ENCODE measurements at places on chromosomes 13 and 19.

- no peaks in the 10 kb centered on the region for H3K36me3 ChIP-seq
- H3K27ac ChIP-seq: no peak overlapping the region
- peak overlapping the region; percentile 47 for H3K4me3 ChIP-seq
- H3K4me1 ChIP-seq: peaks cover 64% of the 10 kb centered on the region
These were observed 17.8 kb downstream of the LMTK3 start for GRCh38 chr19:48493718-48494401.

- H3K27me3 ChIP-seq: no peaks in the 10 kb centered on the region
- no peaks in the 10 kb centered on the region for H3K4me1 ChIP-seq
- no peak for DNase-seq
- H3K27ac ChIP-seq: no peak overlapping the region
- H3K4me3 ChIP-seq: no peak overlapping the region
These were observed 10.6 kb downstream of the PLPP2 start for GRCh38 chr19:280541-281009.

DNA sequence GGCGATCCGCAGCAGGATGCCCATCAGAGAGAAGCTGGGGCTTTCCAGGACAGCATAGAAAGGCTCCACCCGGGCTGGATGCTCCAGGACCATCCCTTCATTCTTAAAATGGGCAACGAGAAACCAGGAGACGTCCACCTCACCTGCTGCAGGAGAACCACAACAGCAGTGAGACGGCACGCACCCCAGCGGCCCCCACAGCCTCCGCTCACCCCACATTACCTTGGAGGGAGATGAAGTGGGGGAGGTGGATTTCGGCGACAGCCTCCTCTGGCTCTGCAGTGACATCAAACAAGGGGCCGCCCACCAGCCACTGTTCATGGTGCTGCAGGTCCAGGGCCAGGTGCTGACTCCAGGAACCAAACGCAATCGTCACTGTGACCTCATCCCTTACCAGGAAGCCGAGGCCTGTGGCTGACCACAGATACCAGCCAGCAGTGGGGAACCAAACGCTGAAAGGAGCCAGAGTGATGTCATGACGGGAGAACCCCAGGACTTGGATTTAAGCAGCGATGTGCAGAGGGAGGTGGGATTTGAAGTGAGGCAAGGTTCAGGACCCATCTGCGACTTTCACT, 25.1 kb downstream of the CARD8 start:
- no peak for DNase-seq
- peaks cover 4% of the 10 kb centered on the region for H3K4me1 ChIP-seq
- peaks cover 87% of the 10 kb centered on the region for H3K36me3 ChIP-seq

- no peak for DNase-seq
- peaks cover 92% of the 10 kb centered on the region for H3K4me1 ChIP-seq
- H3K27me3 ChIP-seq: no peaks in the 10 kb centered on the region
- no peak overlapping the region for H3K4me3 ChIP-seq
These were observed 46.6 kb upstream of the GPR183 start for GRCh38 chr13:99353836-99354235.

- peaks cover 5% of the 10 kb centered on the region for H3K4me1 ChIP-seq
- no peaks in the 10 kb centered on the region for H3K36me3 ChIP-seq
- no peak overlapping the region for H3K27ac ChIP-seq
- no peak for DNase-seq
- H3K4me3 ChIP-seq: no peak overlapping the region
These were observed 1.2 kb downstream of the PLEKHA4 start for GRCh38 chr19:48867123-48867745.

- H3K4me1 ChIP-seq: no peaks in the 10 kb centered on the region
- H3K4me3 ChIP-seq: no peak overlapping the region
- no peak for DNase-seq
- no peak overlapping the region for H3K27ac ChIP-seq
- no peaks in the 10 kb centered on the region for H3K36me3 ChIP-seq
These were observed 1527.5 kb upstream of the SLC10A2 start for GRCh38 chr13:104593693-104594092.

DNA sequence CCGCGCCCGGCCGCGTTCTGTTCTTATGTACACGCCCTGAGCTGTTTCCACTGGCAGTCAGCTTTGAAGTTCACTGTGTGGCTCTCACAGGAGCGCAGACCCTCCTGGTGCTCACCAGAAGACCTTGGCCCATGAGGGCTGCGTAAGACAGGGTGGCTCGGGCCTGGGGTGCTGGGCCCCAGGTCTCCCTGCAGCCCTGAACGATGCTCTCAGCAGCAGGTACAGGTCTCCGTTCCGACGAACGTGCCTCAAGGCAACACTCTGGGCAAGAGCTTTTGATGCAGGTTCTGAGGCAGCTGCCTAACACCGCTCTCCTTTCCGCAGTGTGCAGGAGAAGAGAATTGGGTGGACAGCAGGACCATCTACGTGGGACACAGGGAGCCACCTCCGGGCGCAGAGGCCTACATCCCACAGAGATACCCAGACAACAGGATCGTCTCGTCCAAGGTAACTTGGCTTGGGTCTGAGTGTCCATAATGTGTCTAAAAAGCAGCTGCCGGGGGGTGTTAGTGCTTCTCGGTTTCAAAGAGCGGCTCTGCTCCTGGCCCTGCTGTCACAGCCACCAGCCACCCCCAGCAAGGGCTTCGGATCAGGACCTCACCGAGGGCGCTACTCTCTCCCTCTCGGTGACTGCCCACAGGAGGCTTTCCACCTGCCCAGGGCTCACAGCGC, 95.1 kb downstream of the ATP11A start:
- no peak overlapping the region for H3K27ac ChIP-seq
- no peak overlapping the region for H3K4me3 ChIP-seq
- H3K4me1 ChIP-seq: peaks cover 2% of the 10 kb centered on the region
- no peaks in the 10 kb centered on the region for H3K27me3 ChIP-seq

DNA sequence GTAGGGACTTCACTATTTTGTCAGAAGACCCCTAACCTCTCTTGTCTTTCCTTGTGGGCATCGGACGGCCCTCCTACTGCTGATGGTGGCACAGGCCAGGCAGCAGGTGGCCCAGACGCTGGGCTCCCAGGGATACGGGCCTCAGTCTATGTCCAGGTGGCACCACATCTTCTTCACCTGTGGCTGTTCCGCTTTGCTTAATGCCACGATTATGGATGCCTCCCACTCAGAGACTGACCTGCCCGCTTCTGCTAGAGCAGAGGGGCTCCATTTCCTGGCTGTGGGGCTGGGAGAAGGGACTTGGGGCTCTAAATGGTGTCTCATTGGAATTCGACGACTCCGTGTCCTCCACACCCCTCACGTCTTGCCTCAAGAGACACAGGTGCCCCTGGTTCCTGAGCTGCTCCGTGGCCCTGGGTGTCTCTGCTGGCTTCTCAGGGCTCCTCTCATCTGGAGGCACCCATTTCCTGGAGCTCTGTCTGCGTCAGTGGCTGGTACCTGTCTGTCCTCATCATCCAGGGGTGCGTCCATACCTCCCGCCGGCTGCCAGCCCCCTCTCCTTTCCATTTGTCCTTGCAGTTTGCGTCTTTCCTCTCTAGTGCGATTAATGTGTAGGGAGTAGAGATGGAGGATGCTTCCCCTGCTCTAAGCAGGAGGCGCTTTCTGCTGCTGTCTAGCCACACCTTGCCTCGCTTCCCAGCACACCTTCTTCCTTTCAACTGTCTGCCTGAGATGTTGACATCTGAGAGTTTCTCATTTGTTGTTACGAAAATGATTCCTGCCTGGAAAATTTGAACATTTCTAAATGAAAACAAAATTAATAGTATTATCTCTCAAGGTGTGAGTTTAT, 63.4 kb downstream of the TEX29 start:
- no peak overlapping the region for H3K4me3 ChIP-seq
- DNase-seq: no peak
- peak overlapping the region; percentile 23 for H3K27ac ChIP-seq
- H3K36me3 ChIP-seq: no peaks in the 10 kb centered on the region

- no peak for DNase-seq
- no peaks in the 10 kb centered on the region for H3K4me1 ChIP-seq
- H3K36me3 ChIP-seq: peaks cover 3% of the 10 kb centered on the region
- H3K27me3 ChIP-seq: no peaks in the 10 kb centered on the region
- H3K27ac ChIP-seq: no peak overlapping the region
These were observed 57.8 kb downstream of the GGACT start for GRCh38 chr13:100530671-100531213.

DNA sequence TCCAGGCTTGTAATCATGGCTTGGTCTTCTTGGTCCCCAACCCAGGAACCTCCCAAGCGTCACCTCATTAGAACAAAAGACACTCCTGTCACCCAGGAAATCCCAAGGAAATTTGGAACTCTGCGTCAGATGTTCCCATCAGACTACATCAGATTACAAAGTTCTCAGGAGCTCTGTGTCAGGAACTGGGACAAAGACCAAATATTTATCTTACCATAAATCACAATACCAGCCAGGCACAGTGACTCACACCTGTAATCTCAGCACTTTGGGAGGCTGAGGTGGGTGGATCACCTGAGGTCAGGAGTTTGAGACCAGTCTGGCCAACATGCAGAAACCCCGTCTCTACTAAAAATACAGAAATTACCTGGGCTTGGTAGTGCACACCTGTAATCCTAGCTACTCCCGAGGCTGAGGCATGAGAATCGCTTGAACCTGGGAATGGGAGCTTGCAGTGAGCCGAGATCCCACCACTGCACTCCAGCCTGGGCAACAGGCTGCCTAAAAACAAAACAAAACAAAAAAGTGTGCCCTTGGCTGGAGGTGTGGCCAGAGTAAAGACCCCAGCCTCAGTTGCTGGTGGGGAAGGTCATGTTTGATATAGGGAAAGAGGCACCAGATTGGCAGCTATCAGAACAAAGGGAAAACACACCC, 16.7 kb upstream of the CCDC124 start:
- no peak overlapping the region for H3K27ac ChIP-seq
- peaks cover 28% of the 10 kb centered on the region for H3K27me3 ChIP-seq

GRCh38 chr19:51710163-51710562, 13.6 kb downstream of the HAS1 start:
- H3K4me3 ChIP-seq: no peak overlapping the region
- no peaks in the 10 kb centered on the region for H3K4me1 ChIP-seq
- no peaks in the 10 kb centered on the region for H3K36me3 ChIP-seq
- H3K27ac ChIP-seq: no peak overlapping the region
- no peaks in the 10 kb centered on the region for H3K27me3 ChIP-seq

- H3K4me1 ChIP-seq: peaks cover 2% of the 10 kb centered on the region
- DNase-seq: no peak
- no peak overlapping the region for H3K4me3 ChIP-seq
- no peaks in the 10 kb centered on the region for H3K27me3 ChIP-seq
- H3K27ac ChIP-seq: no peak overlapping the region
- H3K36me3 ChIP-seq: no peaks in the 10 kb centered on the region
These were observed 435.1 kb downstream of the FOXO1 start for GRCh38 chr13:40231311-40231710.

DNA sequence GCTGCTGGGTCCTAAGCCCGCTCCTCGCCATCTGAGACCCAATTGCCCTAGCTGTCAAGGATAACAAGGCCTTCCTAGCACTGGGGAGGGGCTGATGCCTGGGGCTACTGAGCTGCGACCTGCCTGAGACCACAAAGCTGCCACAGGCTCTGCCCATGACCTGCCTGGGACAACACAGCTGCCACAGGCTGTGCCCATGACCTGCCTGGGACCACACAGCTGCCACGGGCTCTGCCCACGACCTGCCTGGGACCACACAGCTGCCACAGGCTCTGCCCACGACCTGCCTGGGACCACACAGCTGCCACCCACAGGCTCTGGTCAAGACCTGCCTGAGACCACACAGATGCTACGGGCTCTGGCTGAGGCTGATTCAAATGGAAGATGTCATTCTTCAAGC, 54.8 kb downstream of the EPS15L1 start:
- H3K4me3 ChIP-seq: no peak overlapping the region
- peaks cover 2% of the 10 kb centered on the region for H3K4me1 ChIP-seq
- no peak for DNase-seq
- no peaks in the 10 kb centered on the region for H3K27me3 ChIP-seq

DNA sequence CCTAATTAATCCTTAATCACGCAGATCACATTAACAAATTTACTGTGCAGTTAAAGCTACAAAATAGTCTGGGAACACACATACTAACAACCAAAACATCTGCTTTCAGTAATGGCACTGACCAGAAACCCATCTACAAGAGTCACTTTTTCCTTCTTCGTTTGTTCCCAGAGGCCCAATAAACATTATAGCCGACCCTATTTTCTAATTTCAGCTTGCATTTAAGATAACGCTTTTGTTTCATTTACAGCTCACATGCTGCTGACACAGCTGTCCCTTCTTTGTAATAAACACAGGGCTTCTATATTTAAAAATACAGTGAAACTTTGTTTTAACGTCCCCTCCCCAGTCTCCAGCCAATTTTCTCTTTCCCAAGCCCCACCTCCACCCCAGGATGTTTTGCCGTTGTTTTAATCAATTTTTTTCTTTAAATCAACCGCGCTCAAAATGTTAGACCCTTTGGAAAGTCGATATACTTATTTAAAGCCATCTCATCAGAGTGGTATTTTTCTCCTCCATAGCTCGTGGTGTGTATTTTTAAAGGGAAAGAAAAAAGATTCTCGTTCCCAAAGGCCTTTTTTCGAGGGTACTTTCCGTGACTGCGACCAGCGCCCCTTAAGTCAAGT, 1.7 kb upstream of the WBP4 start:
- no peak for DNase-seq
- H3K27me3 ChIP-seq: no peaks in the 10 kb centered on the region
- H3K4me3 ChIP-seq: peak overlapping the region; percentile 99
- peaks cover 16% of the 10 kb centered on the region for H3K4me1 ChIP-seq
- peak overlapping the region; percentile 82 for H3K27ac ChIP-seq
- H3K36me3 ChIP-seq: no peaks in the 10 kb centered on the region

- H3K36me3 ChIP-seq: peaks cover 33% of the 10 kb centered on the region
- no peaks in the 10 kb centered on the region for H3K27me3 ChIP-seq
- DNase-seq: no peak
- H3K27ac ChIP-seq: no peak overlapping the region
- no peaks in the 10 kb centered on the region for H3K4me1 ChIP-seq
These were observed 25.8 kb upstream of the TINCR start for GRCh38 chr19:5593343-5594255.

- no peak overlapping the region for H3K4me3 ChIP-seq
- H3K36me3 ChIP-seq: no peaks in the 10 kb centered on the region
- peaks cover 4% of the 10 kb centered on the region for H3K4me1 ChIP-seq
- H3K27ac ChIP-seq: no peak overlapping the region
- H3K27me3 ChIP-seq: no peaks in the 10 kb centered on the region
- no peak for DNase-seq
These were observed 115.3 kb upstream of the FNDC3A start for GRCh38 chr13:48860364-48860763.

- DNase-seq: no peak
- H3K36me3 ChIP-seq: no peaks in the 10 kb centered on the region
- H3K4me1 ChIP-seq: no peaks in the 10 kb centered on the region
- H3K27me3 ChIP-seq: peaks cover 7% of the 10 kb centered on the region
These were observed 275.6 kb downstream of the DCLK1 start for GRCh38 chr13:35855531-35856019.

GRCh38 chr13:46983881-46984280, 87.0 kb upstream of the HTR2A start:
- no peak overlapping the region for H3K27ac ChIP-seq
- no peaks in the 10 kb centered on the region for H3K36me3 ChIP-seq
- no peak overlapping the region for H3K4me3 ChIP-seq

GRCh38 chr13:58056426-58056825, 424.9 kb downstream of the PCDH17 start:
- H3K27ac ChIP-seq: no peak overlapping the region
- no peaks in the 10 kb centered on the region for H3K36me3 ChIP-seq
- H3K4me1 ChIP-seq: no peaks in the 10 kb centered on the region
